Fibroblast of mammary gland (primary cell): ENCODE measurements at places on chromosomes 4 and X.

GRCh38 chrX:1754077-1754476 lies 139.2 kb downstream of the ASMT start:
- no peak for DNase-seq

DNA sequence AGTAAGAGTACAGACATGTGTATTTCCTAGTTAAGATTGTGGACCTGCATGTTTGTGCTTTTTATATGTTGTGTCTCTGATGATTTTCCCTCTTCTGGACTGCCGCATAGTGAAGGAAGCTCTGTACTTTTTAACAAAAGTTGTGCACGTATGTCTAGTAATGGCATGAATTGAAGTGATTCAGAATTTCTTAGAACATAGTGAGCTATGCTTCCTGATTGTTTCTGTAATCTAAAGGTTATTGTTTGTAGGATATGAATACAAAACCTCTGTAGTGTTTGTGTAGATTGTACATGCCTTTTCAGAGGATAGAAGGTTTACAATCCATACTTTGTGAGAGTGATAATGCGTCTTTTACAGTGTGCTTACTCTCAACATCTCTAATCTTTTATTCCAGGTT lies 37.0 kb upstream of the NUDT6 start:
- no peak for DNase-seq

GRCh38 chrX:153366119-153366518 lies 32.2 kb downstream of the ZNF275 start:
- DNase-seq: no peak

- peak; percentile 0 for DNase-seq
Observed at GRCh38 chrX:88425739-88426138, 321.3 kb upstream of the CPXCR1 start.

DNA sequence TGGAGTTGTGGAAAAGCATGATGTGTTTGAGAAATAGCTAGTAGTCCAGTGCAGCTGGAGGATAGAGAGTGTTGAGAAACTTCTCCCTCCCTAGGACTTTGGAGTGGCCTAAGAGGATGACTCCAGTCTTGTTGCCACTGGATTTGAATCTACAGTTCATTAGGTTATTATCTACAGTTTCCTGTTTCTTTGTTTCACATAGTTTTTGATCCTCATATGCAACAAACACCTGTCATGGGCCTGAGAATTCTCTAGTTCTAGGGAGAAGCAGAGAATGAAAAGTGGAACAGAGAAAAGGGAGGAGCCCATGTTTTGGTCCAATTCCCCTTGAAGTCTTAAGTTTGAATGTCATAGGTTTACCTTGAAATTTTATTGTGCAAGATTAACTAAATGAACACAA lies 73.6 kb upstream of the TBC1D9 start:
- DNase-seq: no peak

DNA sequence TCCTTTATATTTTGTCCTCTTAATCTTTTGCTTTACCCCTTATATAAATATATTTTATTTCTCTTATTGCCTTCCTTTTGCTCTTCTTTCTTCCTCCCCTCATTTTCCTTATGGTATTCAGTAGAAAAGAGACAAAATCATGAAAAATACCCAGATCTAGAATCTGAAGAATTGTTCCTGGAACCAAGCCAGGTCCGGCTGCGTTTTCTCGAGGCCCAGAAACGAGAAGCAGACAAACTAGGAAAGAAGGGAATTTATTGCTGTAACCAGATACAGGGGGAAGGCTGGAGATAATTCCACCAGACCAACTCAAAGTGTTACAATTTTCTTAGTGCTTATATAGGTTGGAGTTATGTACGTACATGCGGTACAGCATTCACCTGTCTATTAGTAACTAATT lies 328.7 kb downstream of the GABRG1 start:
- no peak for DNase-seq

GRCh38 chr4:11805842-11806241 lies 377.1 kb upstream of the HS3ST1 start:
- DNase-seq: peak; percentile 34

- DNase-seq: no peak
Observed at GRCh38 chrX:109372291-109372690, 109.6 kb downstream of the GUCY2F start.

GRCh38 chrX:97074400-97074799 lies 190.7 kb downstream of the RPA4 start:
- DNase-seq: peak; percentile 34

GRCh38 chr4:120144041-120144440 lies 77.4 kb upstream of the MAD2L1 start:
- no peak for DNase-seq

DNA sequence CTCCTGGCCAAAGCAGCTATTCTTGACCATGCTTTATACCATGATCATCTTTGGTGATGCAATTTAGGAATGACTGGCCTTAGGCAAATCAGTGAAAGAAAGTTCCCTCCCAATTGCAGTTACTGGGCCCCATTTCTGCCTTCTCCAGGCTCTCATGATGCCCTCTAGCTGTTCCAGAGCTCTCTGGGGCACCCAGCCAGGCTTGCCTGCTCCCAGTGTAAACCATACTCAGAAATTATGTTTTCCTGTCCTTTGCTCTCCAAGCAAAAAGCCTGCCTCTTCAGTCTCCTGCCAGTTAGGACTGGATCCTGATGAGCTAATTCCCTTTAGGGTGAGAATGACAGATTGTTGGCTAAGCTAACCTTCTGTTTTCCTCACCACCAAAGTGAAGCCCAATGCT lies 85.3 kb upstream of the RBPJ start:
- peak; percentile 80 for DNase-seq

- DNase-seq: no peak
Observed at GRCh38 chr4:137194670-137195069, 337.6 kb downstream of the PCDH18 start.

DNA sequence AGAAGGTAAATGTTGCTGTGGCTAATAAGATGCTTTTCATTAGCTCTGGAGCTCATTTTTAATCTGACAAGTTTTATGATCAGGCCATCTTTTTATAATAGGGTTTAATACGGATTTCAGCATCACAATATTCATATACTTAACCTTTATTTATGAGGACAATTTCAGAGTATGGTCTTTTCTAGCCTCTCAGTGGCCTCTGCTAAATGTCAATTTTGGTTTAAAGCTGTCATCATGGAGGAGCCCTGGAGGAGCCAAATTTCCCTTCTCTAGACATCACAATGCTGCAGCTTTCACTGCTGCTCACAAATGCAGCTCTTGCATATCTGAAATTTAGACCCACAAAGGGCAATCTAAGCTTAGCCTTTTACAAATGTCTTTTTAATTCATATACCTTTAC lies 510.4 kb downstream of the PCDH7 start:
- DNase-seq: no peak

DNA sequence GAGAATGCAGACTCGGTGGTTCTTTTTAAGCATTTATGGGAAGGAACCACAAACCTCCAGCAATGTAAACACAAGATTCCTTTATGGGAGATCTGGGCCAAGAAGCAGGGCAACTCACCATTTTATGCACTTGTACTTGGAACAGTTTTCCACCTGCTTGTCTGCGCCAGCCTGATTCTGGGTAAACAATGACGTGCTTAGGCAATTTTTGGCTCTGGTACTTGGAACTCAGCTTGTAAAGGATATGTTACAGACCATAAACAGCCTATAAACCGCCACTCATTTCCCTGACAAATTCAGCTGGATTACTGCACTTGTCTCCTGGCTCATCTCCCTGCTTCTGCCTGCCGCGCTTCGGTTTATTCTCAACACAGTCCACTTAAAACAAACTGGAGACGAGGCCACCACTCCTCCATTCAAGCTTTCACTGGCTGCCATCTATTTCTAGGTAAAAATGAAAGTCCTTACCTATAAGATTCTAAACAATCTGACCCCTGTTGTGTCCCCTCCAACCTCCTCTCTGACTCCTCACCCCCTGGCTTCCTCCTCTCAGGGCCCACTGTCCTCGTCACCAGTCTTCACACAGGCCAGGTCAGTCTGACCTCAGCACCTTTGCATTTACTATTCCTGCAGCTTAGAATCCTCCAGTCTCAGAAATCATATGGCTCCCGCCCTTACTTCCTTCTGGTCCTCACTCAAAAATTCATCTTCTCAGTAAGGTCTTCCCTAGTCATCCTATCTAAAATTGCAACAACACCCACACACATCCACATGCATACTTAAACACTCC lies 205.9 kb upstream of the GALNT7 start:
- DNase-seq: peak; percentile 84

DNA sequence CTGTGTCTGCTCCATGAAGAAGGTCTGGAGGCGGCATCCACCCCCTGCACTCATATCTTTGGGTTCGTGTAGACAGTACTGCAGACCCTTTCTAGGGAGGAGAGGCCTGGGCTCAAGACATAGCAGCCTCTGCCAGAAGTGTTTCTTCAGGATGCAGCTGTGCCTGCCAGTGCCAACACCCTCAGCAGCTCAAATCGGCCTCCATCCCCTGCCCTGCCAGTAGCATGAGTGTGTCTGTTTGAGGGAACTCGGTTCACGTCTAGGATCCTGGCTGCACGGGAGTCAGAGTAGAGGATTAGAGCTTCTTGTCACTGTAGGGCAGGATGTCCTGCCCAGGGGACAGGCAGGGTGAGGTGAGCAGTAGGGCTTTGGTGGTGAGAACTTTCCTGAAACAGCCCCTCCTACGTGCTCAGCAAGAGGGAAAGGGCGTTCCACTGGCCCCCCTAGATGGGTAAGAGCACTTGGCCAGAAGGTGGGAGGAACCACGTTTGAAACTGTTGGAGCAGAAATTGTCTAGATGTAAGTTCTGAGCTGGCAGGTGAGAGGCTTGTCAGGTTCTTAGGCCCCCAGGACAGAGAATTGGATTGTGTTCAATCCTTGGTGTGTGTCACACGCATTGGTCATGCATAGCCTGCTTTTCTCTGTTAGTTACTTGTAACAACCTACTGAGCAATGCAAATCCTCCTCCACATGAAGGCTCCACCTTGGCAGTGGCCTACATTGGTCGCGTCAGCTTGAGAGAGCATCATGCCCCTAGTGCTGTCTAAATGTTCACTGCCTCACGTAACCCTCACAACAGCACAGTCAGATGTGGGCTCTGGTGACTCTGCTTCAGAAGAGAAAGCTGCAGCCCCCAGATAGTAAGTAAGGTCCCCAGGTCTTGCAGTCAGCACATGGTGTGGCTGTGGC lies 25.8 kb upstream of the FAM193A start:
- no peak for DNase-seq

DNA sequence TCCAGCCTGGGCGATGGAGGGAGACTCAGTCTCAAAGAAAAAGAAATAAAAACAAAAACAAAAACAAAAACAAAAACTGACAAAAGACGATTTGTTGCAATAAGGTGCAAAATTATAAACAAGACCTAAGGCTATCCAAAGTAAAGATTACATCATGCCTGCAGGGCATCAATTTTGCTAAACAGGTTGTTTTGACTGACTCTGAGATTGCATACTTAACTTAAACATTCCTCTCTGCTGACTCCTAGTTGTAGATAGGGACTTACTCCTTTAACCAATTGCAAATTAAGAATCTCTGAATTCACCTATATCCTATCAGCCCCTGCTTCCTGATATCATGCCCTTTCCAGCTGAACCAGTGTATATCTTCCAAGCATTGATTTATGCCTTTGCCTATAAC lies 2687.3 kb downstream of the PCDH7 start:
- no peak for DNase-seq

- DNase-seq: no peak
Observed at GRCh38 chrX:124641737-124642491, 295.6 kb downstream of the SH2D1A start.

DNA sequence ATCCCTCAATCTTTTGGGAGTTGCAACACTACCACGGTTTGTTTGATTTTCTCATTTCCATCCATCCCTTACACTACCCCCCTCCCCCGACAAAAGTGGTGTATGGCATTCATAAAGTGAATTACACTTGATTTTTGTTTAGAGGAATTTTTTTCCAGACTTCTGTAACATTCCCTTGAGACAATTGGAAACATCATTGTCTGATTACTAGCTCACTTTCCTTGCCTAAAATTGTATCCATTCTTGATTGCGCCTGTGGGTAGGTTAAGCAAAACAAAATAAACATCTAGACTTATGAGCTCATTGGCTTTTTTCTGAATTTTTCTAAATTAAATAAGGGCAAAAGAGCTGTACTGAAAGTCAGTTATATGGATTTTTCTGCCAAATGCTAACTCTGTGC lies 3.5 kb downstream of the GPC3 start:
- DNase-seq: no peak

GRCh38 chr4:137116144-137116543 lies 416.1 kb downstream of the PCDH18 start:
- DNase-seq: peak; percentile 25

- no peak for DNase-seq
Observed at GRCh38 chr4:44765116-44765515, 38.8 kb upstream of the GNPDA2 start.
